ENCODE measurements at places on chromosomes 1 and 21.
A peak's percentile ranks its signal among the peaks of the same experiment; 100 is the strongest.

GRCh38 chr1:26695356-26696118 is at the start of gene ARID1A:
TSS of gene ARID1A (plus strand) at chr1:26696015. CDS start at chr1:26696404, 389 bp downstream.
- peak; percentile 98 for DNase-seq

- peak; percentile 63 for DNase-seq
Observed at GRCh38 chr1:151156515-151156819, at the start of gene TNFAIP8L2. TSS of gene TNFAIP8L2 (plus strand) at chr1:151156649. CDS start at chr1:151158698, 2,049 bp downstream.

- no peak for DNase-seq
Observed at GRCh38 chr1:43042773-43043457, 84.2 kb upstream of the SLC2A1 start.

DNA sequence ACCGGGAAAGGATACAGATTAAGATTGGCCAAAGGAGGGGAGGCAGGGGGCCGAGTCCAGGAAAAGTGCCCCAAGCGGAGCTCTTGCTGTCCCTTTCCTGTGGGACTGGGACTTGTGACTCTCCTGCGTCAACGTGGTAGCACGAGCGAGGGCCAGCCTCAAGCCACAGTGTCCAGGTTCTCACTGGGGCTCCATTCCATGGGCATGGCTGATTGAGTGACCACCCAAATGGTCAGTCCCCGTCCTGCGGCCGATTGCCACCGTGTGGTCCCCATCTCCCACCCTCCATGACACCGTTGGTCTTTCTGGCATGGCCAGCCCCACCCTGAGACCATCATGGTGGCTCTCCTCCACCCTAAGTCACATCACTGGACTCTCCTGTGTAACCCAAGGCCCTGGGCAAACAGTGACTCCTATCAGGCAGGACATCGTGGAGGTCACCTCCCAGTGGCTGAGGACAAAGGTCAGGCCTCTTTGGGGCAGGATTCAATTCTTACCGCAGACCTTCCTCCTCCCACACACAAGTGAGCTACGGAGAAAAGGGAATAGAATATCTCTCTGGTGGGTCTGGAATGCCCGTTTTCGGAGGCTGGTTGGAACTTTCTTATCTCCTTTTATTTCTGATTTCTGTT is 8.9 kb upstream of the C1orf174 start:
- DNase-seq: no peak

DNA sequence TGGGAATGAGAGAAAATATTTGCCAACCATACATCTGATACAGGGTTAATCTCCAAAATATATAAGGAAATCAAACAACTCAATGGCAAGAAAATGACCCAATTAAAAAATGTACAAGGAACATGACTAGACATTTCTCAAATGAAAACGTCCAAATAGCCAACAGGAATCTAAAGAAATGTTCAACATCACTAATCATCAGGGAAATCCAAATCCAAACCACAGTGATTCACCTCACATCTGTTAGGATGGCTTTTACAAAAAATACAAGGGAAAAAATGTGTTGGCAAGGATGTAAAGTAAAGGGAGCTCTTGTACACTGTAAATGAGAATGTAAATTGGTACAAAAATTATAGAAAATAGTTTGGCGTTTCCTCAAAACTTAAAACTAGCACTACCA is 54.7 kb upstream of the ZRANB2 start:
- no peak for DNase-seq

All from erythroblast (primary cell).